ENCODE measurements at places on chromosomes 12 and 14.

- DNase-seq = no peak
These were observed 82.5 kb downstream of the PRICKLE1 start for GRCh38 chr12:42507081-42507480.

DNA sequence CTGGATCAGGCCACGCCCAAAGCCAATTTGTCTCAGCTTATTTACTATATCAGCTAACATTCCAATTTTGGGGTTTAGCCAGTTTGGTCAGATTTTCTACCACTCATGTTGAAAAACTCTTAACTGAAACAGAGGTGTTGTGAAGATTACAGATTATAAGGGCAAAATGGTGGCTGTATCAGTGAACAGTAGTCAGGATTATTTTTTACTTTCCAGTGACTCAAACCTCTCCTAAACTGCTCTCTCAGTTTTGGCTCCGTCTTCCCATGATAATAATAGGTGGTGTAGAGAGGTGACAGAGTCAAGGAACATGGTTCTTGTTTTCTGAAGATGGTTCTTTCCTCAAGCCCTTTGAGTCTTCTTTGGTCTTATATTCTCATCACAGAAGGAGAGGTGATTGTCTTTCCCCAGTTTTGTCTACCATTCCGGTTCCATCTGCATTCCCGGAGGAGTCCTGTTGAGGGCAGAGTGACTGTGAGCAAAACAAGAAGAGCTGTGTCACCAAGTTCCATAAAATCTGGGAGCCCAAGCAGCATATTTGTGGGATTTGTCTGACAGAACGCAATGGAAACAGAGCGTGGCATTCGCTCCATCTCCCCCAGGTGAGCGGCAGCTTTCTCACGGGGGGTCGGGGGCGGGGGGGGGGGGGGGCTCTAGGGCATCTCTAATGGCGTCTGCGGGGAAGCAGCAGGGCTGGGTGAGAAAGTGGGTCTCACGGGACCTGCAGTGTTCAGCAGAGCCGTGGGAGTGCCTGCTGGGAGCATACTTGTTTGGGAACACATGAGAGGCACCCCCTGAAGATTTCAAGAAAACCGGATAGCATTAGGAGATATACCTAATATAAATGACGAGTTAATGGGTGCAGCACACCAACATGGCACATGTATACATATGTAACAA lies 59.1 kb downstream of the TBC1D30 start:
- DNase-seq = no peak

GRCh38 chr14:95294834-95295599 lies 24.7 kb downstream of the CLMN start:
- peak; percentile 48 for DNase-seq

DNA sequence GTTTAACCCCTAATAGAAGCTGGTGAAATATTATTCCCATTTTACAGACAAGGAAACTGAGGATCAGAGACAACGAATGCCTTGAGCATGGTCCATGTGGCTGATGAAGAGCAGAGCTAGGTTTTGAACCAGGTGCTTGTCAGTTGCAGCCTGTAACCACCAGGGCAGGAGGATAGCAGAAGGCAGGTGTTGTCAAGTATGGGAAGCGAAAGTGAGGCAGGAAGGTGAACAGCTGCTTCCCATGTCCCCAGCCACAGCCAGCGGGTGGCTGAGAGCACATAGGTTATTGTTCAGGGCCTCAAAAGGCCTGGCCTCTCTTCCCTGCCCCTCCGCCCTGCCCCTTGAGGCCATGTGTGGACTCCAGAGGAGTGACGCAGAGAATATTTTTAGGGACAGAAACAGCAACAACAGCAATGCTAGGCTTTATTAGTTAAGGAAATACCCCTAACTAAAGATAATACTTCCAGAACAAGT lies 39.6 kb downstream of the IQSEC3 start:
- DNase-seq = peak; percentile 32

- DNase-seq = no peak
These were observed 154.0 kb downstream of the SOX5 start for GRCh38 chr12:23795494-23795893.

DNA sequence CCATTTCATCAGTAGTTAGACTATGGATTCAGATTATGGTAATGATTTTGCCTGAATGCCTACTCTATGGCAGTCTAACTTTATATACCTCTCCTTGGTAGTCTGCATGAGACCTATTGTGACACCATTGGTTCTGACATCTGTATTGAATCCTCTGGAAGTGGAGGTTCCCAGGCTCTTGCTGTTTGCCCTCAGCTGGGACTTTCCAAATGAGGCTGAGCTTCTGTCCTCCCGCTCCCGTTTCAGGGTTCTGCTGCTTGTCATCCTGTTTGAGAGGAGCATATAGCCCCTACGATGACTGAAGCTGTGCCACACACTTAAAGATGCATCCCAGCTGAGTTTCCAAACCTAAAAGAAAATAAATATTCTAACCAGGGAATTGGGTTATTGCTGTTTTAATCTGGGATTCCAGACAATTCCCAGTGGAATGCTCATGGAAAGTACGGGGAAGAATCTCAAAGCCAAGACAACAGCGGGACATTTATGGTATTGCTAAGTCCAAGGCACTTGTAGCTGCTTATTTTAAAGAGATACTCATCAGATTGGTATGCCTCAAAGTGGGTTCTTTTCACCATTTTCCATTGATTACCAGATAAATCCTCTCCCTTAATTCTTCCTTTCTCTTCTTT lies 105.9 kb downstream of the ETV6 start:
- DNase-seq = peak; percentile 45

DNA sequence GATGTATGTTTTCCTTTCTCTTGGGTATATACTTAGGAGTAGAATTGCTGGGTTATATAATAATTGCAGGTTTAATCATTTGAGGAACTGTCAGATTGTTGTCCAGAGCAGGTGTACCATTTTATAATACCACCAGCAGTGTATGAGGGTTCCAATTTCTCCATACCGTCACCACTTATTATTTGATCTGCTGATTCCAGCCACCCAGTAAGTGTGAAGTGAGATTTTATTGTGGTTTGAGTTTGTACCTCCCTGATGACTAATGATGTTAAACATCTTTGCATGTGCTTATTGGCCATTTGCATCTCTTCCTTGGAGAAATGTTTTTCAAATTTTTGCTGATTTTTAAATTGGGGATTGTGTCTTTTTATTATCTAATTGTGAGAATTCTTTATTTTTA lies 15.1 kb downstream of the NCKAP5L start:
- DNase-seq = no peak

DNA sequence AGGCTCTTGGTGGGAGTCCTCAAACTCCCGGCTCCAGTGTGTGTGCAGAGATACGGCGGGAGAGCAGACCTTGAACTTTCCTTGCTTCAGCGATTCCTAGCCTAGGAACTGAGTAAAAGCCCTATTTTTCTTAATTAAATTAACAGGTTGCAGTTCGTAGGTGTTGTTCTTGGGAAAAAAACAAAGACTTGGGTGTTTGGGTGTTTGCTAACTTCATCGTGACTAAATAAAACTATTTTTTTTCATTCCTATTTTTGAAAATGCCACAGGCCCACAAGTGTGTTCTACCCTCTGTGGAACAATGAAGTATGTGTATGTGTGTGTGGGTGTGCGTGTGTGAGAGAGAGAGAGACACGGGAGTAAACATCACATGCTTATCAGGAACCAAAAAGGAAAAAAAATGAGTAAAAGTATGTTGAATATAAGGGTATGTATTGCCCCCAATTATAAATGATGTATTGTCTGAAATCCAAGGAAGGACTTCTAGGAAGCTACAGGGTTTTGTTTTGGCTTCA lies 651 bp downstream of the TMEM117 start:
- peak; percentile 41 for DNase-seq

GRCh38 chr14:84959851-84960520 lies 570.0 kb upstream of the FLRT2 start:
- no peak for DNase-seq

DNA sequence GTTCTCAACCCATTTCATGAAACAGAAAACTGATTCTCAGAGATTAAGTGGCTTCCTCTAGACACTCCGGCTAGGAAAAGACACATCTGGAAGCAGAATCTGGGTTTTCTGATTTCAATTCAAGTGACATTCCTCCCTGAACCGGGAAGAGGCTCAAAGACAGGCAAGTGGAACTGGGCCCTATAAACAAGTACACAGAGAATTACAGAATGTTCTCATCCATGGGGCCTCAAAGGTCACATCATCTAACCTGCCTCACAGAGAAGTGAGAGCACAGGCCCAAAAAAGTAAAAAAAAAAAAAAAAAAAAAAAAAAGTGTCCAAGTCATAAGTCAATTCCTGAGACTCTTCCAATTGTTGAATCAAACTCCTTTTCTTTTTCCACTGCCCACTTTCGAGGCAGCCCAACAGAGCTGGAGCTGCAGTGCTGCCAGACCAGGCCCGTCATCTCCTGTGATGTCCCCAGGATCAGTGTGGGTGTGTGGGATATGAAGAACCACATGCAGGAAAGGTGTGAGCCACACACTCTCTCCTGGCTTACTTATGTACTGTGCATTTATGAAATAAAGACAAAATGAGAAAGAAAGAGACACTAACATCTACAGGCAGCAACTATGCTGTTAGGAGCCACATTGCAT lies 2.8 kb upstream of the KRT1 start:
- no peak for DNase-seq

DNA sequence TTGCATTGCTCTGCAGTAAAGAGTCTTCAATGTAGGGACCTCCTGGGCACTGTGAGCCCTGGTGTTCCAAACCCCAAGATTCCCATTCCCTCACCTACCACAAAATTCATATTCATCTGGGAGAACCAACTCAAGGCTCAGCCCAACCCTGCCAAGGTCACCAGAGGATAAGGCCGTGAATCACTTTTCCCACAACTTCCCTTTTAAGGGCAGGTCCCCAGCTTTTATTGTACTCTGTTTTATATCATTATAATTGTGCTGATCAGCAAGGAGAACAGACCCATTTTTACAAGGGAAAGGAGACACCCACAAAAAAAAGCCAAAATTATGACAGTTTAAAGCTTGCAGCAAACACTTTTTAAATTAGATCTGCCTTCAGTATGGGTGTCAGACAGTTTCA lies 363.0 kb upstream of the FKBP4 start:
- no peak for DNase-seq

- DNase-seq = peak; percentile 51
These were observed 565 bp downstream of the SPRYD3 start for GRCh38 chr12:53078425-53079225.

DNA sequence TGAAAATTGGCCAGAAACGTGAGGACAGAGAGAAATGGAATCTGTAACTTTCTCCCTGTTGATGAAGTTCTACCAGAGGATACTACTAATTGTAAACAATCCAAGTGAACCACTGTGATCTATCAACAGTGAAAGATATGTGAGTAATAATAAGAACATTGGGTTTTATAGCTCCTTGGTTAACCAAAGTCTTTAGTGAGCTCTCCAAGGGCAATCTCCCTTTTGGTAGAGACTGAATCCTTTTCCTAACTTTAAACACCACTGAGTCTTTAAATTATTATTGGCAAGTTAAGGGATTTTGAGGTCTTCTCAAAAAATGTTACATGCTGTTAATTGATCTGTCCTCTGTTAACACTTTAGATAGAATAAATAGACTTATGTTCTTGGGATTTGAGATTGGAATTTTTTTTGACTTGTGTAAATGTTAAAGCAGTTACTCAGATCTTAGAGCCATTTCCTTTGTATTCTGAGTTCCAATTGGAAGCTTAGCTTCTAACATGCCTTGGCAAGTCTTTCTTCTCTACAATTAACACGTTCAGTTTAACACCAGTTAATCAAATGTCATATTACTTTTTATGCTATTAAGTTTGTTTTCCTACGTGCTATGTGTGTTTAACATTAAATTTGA lies 338.2 kb upstream of the DDHD1 start:
- DNase-seq = peak; percentile 6
